ENCODE measurements at places on chromosomes 11 and 22. TPM values are rescaled to one million over a fixed set of nuclear protein-coding genes. Genes with fewer than 3 reads are reported as not detected.

Gene MICAL2
- total RNA-seq, result 57.0 TPM

Gene MRGPRE
- 0.33 TPM for total RNA-seq

Gene MS4A12
- not detected for total RNA-seq

Gene ANGPTL5
- total RNA-seq, result 1.9 TPM

Gene DERL3
- 0.50 TPM for total RNA-seq

Gene OR5A1
- total RNA-seq, result not detected

Gene SLC22A25
- total RNA-seq, result not detected

Gene MS4A3
- total RNA-seq, result 0.72 TPM

Gene CASP1
- total RNA-seq, result 11.3 TPM

Gene SESN3
- total RNA-seq, result 162 TPM

Gene IL17REL
- total RNA-seq, result 0.22 TPM

Gene CD44
- total RNA-seq, result 28.9 TPM

Gene OR8G1
- total RNA-seq, result not detected

Gene SYT7
- 31.1 TPM for total RNA-seq

Measured in spinal cord (tissue), 10 donors.